Activated CD4-positive, CD25-positive, alpha-beta regulatory T cell (primary cell): ENCODE measurements at places on chromosomes 2 and 18.

GRCh38 chr18:46761059-46761769, 4.4 kb upstream of the ST8SIA5 start:
- DNase-seq, result no peak

DNA sequence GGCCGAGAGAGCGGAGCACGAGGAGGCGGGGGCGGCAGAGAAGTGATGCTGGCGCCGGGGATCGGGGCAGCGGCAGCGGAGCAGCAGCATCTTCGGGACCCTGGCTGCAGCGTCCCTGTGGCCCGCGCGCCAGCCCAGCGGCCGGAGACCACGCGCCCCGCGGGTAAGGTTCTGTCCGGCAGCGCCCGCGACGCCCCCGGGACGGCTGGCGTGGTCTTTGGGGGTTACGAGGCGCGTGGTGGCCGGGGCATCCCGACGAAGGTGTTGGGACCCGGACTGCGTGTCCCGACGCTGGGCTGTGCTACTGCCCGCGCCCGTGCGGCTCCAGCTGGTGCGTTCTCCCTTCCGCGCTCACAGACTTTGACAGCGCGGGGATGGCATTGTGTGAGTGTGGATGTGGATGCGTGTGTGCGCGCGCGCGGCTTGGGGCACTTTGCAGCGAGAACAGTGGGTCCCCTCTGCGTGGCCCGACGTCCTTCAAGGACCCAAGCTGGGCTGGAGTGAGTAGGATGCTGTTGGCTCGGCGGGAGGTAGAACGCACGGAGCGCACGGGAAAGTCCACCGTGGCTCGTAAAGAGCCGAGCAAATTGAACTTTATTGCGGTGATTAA, 405.0 kb downstream of the XIRP2 start:
- no peak for DNase-seq

GRCh38 chr2:177165061-177165583, 47.5 kb upstream of the HNRNPA3 start:
- no peak for DNase-seq

GRCh38 chr18:62587689-62588088, 64.9 kb downstream of the ZCCHC2 start:
- no peak for DNase-seq

- DNase-seq, result no peak
Observed at GRCh38 chr2:193868833-193869232, 1674.1 kb upstream of the TMEFF2 start.

DNA sequence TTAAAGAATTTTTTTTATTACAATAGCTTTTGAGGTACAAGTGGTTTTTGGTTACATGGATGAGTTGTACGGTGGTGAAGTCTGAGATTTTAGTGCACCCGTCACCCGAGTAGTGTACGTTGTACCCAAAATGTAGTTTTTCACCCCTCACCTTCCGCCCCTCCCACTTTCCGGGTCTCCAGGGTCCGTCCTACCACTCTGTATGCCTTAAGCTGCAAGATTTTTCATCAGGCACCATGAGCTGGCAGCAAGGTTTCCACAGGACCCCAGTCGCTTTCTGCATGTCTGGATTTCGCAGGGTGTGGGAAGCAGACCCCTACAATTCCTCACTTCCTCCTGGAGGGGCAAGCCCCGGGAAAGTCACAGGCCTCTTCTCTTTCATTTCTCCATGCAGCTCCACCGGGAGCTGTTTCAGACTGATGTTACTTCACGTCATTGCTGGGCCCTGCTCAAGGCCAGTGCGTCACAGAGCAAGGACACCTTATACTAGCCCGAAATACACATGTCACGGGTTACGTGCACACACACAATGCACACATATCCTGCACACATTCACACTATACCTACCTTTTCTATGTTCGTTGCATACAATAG, 179.1 kb downstream of the ZFP36L2 start:
- no peak for DNase-seq

DNA sequence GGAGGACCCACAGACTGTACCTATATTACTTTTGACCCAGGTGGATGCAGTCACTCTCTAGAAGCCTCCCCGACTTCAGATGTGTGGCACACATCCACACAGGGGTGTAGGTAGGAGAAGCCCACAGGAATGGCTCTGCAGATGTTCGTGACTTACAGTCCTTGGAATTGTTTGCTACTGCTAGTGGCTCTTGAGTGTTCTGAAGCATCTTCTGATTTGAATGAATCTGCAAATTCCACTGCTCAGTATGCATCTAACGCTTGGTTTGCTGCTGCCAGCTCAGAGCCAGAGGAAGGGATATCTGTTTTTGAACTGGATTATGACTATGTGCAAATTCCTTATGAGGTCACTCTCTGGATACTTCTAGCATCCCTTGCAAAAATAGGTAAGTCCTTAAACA, 605 bp downstream of the SLC9A4 start:
- no peak for DNase-seq

DNA sequence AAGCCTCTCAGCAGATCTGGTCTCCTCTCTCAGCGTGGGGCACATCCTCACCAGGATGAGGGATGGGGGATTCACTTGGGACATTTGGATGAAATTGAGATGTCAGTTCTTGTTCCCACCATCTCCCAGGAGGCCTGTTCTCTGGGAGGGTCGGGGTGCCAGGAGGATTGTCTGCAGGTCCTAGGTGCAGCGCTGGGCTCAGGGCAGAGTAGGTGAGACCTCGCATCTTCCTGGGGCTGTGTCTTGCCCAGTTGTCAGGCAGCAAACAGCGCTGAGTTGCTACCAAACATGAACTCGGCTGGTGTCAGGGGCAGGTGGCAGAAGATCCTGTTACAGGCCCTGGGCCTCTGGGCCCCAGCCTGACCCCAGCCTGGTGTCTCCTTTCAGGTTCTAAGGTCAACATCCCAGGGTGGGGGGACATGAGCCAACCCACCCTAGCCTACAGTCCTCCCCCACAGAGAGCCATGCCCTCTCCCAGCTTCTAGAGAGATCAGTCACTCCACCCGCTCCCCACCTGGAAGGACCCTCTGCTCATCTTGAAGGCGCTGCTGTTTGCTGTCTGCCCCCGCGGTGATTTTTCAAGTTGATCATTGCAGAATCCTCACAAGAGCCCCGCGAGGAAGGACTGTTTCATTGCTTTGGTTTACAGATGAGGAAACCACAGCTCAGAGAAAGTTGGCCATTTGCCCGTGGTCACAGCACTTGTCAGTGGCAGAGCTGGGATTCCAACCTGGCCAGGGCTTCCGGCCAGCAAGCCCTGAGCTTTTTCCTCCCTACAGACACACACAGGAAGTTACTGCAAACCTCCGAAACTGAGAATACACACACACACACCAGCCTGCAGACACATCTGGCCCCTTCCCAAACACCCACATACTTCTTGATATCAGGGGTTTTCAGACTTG, 83.9 kb downstream of the STPG4 start:
- DNase-seq, result no peak

DNA sequence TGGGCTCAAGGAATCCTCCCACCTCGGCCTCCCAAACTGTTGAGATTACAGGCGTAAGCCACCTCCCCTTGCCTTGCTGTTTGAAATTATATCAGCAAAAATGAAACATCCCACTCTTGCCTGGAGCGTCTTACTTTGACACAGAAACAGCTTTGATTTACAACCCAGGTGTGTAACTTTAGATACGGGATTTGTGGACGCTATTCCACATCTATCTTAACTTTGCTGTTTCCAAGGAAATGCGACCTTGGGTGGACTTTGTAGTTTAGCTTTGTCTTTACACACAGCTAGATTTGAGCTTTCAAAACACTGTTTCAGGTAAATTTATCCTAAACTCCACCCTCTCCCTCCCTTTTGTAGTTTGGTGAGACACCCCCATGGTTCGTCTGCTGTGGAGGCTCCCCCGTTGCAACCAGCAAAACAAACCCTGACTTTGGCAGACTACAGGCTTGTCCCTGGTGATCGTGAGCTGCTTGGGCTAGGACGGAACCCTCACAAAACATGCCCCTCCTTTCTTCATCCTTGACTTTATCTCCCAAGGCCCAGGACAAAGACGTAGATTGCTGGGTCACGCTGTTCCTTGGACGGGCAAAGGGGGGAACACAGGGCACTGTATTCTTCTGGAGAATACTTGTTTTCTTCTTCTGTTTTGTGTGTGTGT, 5.5 kb upstream of the MSH6 start:
- no peak for DNase-seq

GRCh38 chr18:75915941-75916623, 488.6 kb upstream of the SMIM21 start:
- no peak for DNase-seq

GRCh38 chr18:58320907-58321561, 277.0 kb downstream of the NEDD4L start:
- no peak for DNase-seq

DNA sequence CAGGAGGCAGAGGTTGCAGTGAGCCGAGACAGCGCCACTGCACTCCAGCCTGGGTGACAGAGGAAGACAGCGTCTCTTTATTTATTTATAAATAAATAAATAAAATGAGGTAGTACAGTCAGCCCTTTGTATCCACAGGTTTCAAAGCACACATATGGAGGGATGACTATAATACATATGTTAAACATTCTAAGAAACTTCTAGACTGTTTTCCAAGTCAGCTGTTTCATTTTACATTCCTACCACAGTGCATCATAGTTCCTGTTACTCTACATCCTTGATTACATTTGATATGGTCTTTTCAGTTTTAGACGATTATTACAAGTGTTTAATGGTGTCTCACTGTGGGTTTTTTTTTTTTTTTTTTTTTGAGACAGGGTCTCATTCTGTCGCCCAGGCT, 157.6 kb downstream of the ATAD2B start:
- no peak for DNase-seq

GRCh38 chr2:184945326-184945725, 347.0 kb downstream of the ZNF804A start:
- DNase-seq, result no peak

- no peak for DNase-seq
Observed at GRCh38 chr2:36059691-36060090, 295.9 kb upstream of the CRIM1 start.

DNA sequence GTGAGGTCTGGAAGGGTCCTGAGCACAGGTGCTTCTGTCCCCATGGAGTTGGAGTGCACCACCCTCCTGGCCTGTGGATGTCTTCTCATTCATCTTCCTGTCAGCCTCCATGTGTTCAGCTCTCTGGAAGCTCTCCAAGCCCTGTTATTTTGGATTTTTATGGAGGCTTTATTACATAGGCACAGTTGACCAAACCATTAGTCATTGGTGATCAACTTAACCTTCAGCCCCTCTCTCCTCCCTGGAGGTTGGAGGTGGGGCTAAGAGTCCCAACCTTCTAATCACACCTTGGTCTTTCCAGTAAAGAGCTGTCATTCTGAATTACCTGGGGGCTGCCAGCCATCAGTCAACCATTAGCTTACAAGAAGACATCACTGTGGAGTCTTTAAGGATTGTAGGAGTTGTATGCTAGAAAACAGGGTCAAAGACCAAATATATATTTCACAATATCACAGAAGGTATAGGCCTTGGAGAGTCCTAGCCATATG, 7.5 kb upstream of the MCFD2 start:
- DNase-seq, result no peak

DNA sequence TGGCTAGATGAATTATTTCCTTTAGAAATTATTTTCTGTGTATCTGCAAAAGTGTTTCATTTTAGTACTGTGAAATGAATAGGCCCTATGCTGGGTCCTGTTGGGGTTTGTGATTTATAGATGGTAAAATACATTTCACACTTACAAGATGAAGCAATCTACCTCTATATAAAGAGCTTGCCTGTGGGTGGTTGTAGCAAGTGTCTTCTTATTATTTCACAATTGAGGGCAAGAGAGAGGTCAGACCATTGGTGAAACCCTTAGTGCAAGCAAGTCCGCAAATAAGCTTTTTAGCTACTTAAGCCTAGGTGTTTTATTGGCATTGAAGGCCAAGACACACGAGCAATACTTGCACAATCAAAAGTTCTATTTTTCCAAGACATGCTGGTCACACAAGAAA, 153.1 kb downstream of the FMNL2 start:
- DNase-seq, result no peak

DNA sequence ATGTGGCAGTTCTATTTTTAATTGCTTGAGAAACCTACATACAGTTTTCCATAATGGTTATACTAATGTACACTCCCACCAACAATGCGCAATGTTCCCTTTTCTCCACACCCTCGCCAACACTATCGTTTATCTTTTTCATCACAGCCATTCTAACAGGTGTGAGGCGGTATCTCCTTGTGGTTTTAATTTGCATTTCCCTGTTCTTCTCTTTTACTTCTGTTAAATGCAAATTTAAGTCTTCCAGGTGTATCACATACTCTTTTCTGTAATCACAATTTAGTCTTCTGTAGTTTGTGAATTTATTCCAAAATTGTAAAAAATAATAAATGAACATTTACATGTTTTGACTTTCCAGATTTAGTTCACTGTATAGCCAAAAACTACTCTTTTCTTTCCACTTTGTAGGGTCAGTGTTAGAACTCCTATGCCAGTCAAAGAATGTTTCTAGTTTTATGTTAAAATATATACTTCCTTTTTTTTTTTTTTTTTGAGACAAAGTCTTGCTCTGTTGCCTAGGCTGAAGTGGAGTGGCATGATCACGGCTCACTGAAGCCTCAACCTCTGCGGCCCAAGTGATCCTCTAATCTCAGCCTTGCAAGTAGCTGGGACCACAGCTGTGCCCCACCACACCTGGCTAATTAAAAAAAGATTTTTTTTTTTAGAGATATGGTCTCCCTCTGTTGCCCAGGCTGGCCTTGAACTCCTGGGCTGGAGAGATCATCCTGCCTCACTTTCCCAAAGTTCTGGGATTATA, 15.4 kb upstream of the ACYP2 start:
- DNase-seq, result no peak

- DNase-seq, result no peak
Observed at GRCh38 chr18:56085551-56085950, 497.6 kb upstream of the TCF4 start.

DNA sequence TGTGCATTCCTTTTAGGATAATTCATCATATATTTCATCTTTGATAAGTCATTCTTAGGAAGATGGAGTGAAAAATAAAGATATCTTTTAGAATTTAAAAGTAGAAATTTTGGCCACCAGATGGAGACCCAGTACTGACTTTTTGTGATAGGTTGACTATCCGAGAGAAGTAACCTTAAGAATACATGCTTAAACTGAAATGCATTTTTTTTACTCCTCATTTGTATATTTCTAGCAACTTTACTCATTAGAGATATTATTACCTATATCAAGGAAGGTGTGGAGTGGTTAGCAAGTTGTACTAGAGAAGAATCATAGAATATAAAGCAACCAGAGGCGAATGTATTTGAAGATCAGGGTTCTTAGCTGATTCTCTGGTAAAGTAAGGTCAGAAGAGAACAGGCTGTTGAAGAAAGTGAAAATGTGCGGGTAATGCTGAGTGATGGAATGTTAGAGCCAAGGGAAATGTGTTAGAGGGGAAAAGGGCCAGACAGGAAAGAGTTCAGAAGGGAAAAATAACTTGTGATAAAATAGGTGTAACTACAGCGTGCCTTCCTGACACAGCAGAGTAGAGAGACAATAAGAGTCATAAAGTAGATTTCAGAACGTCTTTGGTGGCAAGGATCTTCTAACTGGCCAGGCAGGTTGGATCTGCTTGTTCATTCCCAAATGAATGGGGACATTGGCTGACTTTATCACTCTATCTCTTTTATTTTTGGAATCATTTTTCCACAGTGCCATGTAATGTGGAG, 52.3 kb downstream of the TDRD15 start:
- no peak for DNase-seq

- no peak for DNase-seq
Observed at GRCh38 chr2:217951091-217951490, 51.7 kb downstream of the TNS1 start.

DNA sequence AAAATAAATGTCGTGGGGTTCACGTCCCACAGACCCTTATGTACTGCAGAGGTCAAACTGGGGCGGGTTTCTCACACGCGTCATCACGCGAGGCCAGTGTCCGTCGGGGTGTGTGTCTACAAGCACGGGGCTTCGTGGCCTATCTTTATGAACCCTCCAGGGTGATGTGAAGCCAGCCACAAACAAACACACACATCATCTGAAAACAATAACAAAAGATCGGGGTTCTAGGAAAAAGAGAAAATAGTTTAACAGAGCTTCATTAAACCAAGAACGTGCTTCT, 23.3 kb downstream of the LDLRAD4 start:
- no peak for DNase-seq
